ENCODE measurements at places on chromosomes 16 and 17.

GRCh38 chr16:63192980-63193379 lies 1156.7 kb upstream of the CDH8 start:
- no peak for DNase-seq

DNA sequence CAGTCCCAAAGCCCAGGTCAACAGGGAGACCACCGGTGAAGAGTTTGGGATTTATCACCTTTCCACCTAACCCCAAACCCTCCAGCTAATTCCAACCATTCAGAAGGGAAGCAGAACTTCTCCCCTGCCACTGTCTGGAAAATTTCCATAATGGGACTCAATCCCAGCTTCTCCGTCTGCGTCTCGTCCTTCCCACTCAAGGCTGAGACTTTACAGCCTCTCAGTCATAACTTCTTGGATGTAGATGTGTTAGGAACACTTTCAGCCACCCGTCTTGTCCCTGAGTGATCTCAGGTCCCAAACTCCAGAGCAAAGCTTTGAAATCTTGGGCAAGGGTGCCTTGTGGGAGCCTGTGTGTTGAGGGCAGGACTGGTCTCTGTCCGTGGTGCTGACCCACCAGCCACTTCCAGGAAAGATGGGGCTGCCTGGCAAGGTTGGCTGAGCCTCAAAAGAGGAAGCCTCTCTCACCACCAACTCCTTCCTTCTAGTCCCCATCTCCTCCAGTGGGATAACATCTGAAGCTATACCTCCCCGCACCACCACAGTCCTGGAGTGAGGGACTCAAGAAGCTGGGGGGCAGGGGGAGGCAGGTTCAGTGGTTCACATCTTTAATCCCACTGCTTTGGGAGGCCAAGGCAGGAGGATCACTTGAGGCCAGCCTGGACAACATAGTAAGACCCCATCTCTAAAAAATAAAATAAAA lies 9.3 kb downstream of the GAS2L2 start:
- peak; percentile 56 for DNase-seq

GRCh38 chr16:31099860-31100638 lies 5.5 kb upstream of the VKORC1 start:
- no peak for DNase-seq

DNA sequence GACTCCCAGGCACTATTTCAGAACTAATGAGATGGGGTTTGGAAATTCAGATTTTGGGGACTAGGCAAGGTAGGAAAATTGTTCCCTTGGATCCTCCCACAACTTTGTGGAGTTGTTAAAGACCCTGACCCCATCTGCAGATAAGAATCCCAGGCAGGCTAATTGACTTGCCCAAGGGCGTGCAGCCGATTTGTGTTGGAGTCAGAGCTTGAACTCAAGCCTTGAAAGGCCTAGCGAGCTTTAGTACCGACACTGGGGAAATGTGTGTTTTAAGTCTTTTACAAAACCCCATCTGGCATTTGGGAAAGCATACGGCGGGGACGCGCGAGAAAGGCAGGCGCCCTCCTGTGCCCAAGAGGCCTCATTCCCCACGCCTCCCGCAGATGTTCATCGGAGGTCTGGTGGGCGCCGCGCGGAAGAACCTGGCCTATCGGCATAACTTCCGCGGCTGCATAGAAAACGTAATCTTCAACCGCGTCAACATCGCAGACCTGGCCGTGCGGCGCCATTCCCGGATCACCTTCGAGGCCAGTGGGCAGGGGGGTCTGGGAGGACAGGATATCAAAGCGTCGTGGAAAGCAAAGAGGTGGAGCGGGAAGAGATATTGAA lies 4.3 kb downstream of the CNTNAP1 start:
- no peak for DNase-seq

DNA sequence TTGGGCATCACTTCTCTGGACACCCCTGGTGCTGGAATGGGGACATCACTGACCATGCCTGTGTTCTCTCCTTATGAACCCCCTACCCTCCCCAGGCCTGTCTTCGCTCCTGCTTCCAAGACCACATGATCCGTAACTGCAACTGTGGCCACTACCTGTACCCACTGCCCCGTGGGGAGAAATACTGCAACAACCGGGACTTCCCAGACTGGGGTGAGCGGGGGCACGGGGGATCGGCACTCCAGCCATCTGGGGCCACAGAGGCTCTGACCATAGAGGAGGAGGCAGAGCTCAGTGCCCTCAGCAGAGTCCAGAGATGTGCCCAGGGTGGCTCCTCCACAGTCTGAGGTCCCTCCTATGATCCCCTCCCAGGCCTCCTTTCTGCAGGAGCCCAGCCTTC lies 73.5 kb downstream of the SCNN1B start:
- no peak for DNase-seq

DNA sequence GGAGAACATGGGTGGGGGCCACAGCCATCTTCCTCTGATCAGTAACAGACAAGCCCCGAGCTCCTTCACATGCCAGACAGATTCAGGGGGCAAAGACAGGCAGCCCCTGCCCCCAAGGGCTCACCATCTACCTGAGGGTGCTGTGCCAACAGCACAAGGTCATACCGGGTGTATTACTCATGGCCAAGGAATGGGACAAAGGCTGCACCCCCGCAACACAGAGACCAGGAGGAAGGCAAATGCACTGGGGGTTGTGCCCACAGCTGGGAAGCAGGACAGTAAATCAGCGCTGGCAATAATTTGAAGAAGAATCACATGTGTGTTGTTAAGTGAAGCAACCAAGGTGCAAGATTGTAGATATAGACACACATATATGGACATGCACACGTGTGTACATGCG lies 137.1 kb downstream of the C16orf95 start:
- DNase-seq, result no peak

GRCh38 chr17:81582749-81583148 lies 30.6 kb upstream of the FAAP100 start:
- no peak for DNase-seq

- peak; percentile 89 for DNase-seq
Observed at GRCh38 chr16:578870-579405, 9.2 kb downstream of the PIGQ start.

- no peak for DNase-seq
Observed at GRCh38 chr16:50836121-50836621, 94.3 kb downstream of the CYLD start.

DNA sequence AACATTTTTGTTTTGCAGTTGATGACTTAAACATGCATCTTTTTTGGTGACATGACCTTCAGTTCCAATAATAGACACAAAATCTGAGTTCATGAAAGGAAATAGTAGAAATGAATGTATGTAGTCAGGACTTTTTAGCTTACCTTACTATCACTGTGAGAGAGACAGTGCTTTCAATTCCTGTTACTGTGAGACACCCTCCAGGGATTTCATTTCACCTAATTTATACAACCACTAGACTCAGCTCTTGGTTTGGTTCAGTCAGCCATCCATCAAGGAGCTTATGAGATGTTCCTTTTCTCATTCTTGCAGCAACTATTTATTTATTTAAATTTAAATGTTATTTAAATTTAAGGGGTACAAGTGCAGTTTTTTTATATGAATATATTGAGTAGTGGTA lies 77.9 kb downstream of the MAP2K4 start:
- peak; percentile 18 for DNase-seq

DNA sequence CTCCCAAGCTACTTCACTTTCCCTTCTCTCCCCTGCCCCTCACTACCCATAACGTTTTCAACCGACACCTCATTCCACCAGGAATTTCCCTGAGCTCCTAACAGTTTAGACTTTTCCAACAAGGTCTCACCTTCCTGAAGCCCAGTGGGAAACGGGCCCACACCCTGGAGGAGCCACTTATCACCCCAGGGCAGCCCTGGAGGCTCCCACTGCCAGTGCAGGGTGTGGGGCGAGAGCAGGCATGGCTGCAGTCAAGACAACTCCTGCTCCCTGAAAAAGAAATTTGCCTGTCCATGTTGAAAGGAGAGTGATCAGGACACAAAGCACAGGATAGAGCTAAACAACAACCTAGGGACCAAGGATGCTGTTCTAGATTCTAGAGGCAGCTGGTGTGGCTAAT lies 1.7 kb upstream of the CCNF start:
- DNase-seq, result no peak

GRCh38 chr17:44159519-44160210 lies 10.8 kb upstream of the ASB16 start:
- DNase-seq, result no peak

DNA sequence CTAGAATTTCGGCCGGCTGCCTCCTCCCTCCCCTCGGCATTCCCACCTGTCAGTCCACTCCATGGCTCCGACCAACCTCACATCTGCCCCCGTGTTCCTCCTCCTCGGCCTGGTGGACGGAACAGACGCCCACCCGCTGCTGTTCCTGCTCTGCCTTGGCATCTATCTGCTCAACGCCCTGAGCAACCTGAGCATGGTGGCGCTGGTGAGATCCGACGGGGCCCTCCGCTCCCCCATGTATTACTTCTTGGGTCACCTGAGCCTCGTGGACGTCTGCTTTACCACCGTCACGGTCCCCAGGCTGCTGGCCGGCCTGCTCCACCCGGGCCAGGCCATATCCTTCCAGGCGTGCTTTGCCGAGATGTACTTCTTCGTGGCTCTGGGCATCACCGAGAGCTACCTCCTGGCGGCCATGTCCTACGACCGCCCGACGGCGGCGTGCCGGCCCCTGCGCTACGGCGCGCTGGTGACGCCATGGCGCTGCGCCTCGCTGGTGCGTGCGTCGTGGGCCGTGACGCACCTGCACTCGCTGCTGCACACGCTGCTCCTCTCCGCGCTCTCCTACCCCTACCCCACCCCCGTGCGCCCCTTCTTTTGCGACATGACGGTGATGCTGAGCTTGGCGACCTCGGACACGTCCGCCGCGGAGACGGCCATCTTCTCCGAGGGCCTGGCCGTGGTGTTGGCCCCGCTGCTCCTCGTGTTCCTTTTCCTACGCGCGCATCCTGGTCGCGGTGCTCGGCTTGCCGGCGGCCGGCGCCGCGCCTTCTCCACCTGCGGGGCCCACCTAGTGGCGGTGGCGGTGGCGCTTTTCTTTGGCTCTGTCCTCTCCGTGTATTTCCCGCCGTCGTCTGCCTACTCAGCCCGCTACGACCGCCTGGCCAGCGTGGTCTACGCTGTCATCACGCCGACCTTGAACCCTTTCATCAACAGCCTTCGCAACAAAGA lies at the start of gene OR3A2:
Gene OR3A2, minus strand, starts transcription at position 440 of the 948 bp plus-strand sequence.
- no peak for DNase-seq

- DNase-seq, result peak; percentile 36
Observed at GRCh38 chr17:31392002-31392855, 754 bp downstream of the RAB11FIP4 start.

DNA sequence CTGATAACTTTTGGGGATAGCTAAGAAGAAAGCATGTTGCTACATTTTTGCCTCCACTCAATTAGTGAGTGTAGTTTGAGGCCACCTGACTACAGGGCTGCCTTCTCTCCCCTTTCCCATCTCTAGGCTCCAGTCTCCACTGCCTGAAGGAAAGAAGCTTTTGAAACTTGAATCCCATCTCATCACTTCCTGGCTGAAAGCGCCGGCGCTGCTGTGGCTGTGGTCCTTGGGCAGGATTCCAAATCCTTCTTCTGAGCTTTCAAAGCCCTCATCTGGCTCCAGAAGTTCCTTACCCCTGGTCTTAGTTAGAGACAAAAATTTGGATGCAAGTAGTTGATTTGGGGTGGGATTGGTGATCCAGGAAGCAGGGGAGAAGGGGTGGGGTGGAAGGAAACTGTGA lies 119.4 kb downstream of the FOXL1 start:
- no peak for DNase-seq

GRCh38 chr17:15649861-15650421 lies 30.4 kb upstream of the FBXW10B start:
- DNase-seq, result no peak

- no peak for DNase-seq
Observed at GRCh38 chr17:76095943-76096342, 7.6 kb downstream of the EXOC7 start.

DNA sequence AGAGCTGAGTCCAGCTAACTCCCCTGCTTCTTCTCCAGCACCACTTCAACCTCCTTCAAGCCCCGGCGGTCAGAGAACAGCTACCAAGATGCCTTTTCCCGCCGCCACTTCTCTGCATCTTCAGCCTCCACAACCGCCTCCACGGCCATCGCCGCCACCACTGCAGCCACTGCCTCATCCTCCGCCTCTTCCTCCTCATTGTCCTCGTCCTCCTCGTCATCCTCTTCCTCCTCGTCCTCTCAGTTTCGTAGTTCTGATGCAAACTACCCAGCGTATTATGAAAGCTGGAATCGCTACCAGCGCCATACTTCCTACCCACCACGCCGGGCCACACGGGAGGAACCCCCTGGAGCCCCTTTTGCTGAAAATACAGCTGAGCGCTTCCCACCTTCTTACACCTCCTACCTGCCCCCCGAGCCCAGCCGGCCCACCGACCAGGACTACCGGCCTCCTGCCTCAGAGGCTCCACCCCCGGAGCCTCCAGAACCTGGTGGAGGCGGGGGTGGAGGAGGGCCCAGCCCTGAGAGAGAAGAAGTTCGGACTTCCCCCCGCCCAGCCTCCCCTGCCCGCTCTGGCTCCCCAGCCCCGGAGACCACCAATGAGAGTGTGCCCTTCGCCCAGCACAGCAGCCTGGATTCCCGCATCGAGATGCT lies 7.1 kb downstream of the SETD1A start:
- no peak for DNase-seq

GRCh38 chr16:81740169-81740568 lies 38.9 kb upstream of the PLCG2 start:
- peak; percentile 71 for DNase-seq

- no peak for DNase-seq
Observed at GRCh38 chr16:29809850-29810698, 1.9 kb upstream of the PRRT2 start.

GRCh38 chr16:19499006-19499405 lies 22.9 kb downstream of the GDE1 start:
- no peak for DNase-seq

GRCh38 chr16:54030451-54030850 lies 256.1 kb downstream of the IRX3 start:
- DNase-seq, result no peak

DNA sequence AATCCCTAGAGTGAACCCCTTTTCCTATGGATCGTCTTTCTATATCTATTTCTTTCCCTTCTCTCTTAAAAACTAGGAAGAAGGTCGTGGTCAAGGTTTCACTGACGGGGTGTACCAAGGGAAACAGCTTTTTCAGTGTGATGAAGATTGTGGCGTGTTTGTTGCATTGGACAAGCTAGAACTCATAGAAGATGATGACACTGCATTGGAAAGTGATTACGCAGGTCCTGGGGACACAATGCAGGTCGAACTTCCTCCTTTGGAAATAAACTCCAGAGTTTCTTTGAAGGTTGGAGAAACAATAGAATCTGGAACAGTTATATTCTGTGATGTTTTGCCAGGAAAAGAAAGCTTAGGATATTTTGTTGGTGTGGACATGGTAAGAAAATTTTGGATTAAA lies 9.6 kb downstream of the CYLD start:
- no peak for DNase-seq

GRCh38 chr17:62999736-63000135 lies 33.7 kb downstream of the TANC2 start:
- DNase-seq, result no peak

DNA sequence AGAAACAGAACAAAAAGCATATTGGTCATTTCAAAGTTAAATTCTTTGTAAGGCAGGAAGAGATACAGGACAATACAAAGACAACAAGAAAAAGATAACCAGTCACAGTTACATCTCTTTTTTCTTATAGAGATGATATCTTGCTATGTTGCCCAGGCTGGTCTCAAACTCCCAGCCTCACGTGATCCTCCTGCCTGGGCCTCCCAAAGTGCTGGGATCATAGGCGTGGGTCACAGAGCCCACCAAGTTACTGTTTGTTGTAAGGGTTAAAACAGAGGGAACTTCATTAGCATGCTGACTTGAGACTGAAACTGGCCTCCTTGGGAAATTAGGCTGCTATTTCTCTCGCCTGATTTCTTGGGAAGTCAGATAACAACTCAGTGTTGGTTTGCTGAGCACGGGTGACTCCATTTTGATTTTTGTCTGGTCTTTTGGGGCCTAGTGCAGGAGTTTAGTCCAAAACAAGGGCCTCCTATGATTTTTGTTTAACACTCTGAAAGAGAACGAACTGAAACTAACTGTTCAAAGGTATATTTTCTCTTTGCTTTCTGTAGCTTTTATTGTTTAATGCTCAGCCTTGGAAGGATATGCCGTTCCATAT lies 31.5 kb upstream of the SEC14L1 start:
- no peak for DNase-seq
